ENCODE measurements at places on chromosomes 13 and 19.

DNA sequence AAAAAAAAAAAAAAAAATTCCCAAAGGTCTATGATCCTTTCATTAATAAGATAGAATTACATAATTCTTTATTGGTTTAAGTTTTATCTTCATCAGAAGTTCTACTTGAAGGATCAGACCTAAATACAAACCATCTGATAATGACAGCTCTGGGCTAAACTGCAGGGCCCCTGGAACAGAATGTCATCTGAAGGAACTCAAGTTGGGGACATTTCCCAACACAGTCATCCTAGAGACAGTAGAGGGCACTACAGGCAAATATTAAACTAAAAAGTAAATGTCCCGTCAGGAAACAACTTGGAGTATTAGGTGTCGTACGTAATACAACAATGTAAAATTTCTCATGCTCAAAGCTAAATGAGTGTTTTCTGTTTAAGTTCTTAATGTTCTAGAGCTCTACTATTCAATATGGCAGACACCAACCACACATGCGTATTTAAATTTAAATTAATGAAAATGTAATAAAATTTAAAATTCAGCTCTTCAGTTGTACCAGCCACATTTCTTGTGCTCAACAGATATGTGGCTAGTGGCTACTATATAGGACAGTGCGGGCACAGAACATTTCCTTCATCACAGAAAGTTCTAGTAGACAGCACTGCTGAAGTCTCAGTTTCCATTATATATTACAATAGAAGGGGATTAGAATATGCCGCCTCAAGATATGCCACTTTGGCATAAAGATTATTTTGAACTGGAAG, 21.8 kb upstream of the NAXD start:
- DNase-seq: no peak

DNA sequence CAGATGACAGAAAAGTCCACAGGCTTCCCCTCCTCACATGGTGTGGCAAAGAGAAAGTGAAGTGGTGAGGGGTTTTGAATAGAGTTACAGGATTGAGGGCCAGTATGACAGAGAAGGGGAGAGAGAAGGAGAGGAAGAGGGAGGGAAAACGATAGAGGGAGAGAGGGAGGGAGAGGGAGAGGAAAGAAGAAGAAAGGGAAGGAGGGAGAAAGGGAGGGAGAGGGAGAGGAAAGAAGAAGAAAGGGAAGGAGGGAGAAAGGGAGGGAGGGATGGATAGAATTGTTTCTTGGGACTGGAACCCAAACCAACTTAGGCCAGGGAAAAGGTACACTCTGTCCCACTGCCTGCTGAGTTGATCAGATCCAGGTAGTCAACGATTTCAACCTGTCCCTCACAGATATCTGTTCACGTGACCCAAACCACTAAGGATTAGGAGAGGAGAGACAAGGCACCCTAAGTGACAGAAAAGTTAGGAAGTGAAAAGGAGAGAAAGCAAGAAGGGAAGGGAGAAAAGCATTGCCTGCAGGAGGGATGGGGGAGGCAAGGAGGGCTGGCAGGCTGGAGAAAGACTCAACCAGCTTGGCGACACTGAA, 8.1 kb upstream of the IGFL3 start:
- no peak for DNase-seq

- peak; percentile 89 for DNase-seq
These were observed 4.8 kb upstream of the TM9SF2 start for GRCh38 chr13:99496184-99497142.

- no peak for DNase-seq
These were observed 303.3 kb downstream of the POU4F1 start for GRCh38 chr13:78299832-78300623.

GRCh38 chr13:65453982-65454381, 1776.2 kb downstream of the PCDH9 start:
- DNase-seq: no peak
